Urinary bladder (tissue), 4 donors: ENCODE measurements at places on chromosomes 7 and 10. TPM values are rescaled to one million over a fixed set of nuclear protein-coding genes. Genes with fewer than 3 reads are reported as not detected.
A peak's percentile ranks its signal among the peaks of the same experiment; 100 is the strongest.

ATP5MK gene
- polyA plus RNA-seq = 456 TPM

ADARB2 gene
- 1.0 TPM for polyA plus RNA-seq

TCF7L2 gene
- polyA plus RNA-seq = 19.5 TPM

SFRP4 gene
- polyA plus RNA-seq = 2.2 TPM

CUEDC2 gene
- polyA plus RNA-seq = 77.9 TPM

CASP2 gene
- 7.5 TPM for polyA plus RNA-seq

NUTM2E gene
- polyA plus RNA-seq = 0.47 TPM

LIPJ gene
- polyA plus RNA-seq = not detected

ASL gene
- 34.9 TPM for polyA plus RNA-seq

DNA sequence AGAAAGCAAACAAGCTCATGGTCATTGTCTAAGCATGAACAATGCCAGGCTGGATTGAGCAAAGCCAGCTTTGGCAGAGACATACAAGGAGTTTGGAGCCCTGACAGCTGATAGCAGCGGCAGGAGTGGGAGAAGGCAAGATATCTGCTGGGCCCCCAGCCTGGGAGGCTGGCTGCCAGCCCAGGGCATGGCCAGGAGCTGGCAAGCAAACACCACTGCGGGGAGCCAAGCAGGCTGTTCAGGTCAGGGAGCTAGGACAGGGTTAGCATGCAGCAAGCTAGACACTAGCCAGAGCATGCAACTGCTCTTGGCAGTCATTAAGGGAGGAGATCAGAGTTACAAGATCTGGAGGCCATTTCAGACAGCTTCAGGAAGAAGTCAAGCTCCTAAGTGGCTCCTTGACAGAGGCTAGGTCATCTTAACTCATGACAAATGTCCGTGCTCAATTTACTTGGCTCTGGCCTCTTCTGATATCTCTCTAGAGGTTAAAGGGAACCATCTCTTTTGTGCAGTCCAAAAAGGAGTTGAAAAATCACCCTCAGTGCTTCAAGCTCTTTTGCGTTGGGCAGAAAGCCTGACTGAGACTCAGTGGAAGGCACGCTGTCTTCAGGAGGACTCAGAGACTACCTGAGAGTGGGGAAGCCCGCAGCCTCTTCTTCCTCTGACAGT is 436.8 kb upstream of the C7orf33 start:
- DNase-seq = no peak

- DNase-seq = no peak
Measured at GRCh38 chr10:79248341-79249185, 98.7 kb upstream of the PPIF start.

DNA sequence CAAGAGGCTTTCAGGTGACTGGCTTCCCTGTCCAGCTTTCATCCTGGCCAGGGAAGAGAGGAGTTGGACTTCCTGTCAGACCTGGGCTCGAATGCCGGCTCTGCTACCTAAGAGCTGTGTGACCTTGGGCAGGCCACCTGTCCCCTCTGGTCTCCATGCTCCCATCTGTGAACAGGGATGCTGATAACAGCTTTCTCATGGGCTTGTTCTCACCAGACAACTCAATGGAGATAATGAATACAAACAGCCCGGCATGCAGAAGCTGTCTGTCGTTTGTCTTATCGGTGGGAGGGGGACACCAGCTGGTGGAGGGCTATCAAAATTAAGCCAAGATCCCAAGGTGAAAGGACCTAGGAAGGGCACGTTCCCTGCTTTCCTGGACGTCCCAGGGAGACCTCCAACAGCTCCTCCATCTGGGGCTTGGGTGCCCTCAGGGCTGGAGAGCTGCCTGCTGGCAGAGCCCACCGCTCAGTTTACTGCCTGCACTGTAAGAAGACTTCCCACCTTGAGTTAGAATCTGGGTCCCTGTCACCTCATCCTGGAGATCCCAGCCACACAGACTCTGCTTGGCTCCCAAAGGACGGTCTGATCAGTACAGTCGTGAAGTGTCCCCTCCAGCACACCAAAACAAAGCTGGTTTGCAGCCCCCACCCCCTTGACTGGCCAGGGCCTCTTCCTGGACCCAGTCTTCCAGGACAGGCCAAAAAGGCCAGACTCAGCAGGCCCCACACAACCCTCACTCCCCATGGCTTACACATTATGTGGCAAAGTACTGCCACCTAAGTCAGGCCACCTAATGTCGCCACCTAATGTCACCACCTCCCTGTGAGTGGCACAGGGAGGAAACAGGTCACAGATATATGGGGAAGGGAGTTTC is 40.9 kb downstream of the PPIF start:
- no peak for DNase-seq

DNA sequence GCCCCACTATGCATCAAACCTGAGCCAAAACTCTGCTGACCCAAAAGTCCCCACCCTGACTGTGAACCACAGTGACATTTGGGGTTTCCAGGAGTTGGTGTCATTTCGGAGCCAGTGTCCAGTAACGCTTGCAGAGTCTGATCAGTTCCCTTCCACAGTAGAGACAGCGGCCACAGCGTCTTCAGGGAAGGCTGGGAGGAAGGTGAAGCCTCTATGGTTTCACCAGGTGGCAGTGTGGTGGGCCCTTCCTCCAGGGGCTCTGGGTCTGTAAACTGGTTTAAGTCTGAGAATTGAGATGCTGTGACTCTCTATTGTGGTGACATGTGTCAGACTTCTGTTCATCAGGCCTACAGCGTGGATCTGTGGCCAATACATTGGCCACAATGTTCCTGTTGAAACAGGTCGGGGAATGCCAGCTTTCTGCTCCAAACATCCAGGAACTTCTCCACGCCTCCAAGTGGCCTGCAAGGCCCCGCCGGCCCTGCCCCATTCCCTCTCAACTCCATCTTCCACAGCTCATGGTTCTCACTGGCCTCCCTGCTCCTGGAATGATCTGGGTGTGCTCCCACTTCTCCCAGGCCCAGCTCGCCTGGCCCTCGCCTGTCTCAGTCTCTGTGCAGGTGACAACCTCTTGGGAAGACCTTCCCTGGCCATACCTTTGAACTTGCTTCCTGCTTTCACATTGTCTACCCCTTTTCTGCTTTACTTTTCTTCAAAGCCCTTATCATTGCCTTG is 124.5 kb upstream of the FAM20C start:
- no peak for DNase-seq

DNA sequence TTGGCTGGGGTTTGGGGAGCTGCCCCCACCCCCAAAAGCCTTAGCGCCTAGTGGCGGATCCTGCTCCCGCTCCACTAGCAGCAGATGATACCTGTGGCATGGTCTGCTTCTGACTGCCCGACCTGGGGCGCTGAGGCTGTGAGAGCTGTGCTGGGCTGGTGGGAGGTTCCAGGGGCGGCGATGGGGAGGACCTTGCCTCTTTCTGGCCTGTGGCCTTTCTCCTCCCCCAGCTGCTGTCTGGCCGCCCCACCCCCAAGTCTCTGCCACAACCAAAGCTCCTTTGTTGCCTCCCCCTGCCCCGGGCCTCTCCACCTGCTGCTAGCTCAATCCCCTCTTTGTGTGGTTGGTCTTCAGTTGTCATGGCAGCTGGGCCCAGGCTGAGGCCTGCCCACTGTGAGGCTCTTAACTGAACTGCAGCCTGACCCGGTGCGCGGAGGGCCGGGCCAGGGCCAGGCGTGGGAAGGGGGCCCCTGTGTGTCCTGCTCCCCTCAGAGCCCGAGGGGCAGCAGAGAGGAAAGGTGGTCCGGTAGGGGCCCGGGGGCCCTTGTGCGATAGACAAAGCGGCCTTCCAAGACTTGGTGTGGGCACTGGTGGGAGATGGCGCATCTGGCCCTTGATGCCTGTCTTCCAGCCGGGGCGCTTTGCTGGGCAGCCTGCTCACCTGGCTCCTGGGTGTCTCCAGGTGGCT is 4.7 kb downstream of the ZNF775 start:
- DNase-seq = no peak

DNA sequence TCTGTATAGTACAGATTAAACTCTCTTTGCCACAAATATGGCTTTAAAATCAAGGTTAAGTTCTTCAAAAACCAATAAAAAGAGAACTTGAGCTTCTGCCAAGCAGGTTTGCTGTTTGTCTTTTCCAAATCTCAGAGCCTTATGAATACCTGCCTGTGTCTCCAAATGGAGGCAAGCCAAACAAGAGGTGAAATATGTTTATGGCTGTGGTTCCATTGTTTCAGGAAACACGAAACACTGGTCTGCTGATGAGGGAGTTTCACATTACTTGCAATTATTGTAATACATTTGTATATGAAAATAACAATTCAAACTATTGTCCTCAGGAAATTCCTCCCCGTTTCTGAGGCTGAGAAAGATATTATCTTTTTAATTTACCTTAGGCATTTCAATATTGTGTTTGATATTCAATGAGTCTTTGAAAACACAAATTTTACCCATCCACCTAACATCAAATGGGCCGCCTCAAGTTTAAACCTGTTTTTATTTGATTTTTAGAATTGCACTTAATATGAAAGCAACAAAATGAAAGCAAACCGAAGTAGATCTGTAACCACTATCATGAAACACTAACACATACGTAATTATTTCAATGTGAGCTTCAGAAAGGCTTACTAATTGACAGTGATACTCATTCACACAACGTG is 359.3 kb downstream of the HGF start:
- DNase-seq = no peak

DNA sequence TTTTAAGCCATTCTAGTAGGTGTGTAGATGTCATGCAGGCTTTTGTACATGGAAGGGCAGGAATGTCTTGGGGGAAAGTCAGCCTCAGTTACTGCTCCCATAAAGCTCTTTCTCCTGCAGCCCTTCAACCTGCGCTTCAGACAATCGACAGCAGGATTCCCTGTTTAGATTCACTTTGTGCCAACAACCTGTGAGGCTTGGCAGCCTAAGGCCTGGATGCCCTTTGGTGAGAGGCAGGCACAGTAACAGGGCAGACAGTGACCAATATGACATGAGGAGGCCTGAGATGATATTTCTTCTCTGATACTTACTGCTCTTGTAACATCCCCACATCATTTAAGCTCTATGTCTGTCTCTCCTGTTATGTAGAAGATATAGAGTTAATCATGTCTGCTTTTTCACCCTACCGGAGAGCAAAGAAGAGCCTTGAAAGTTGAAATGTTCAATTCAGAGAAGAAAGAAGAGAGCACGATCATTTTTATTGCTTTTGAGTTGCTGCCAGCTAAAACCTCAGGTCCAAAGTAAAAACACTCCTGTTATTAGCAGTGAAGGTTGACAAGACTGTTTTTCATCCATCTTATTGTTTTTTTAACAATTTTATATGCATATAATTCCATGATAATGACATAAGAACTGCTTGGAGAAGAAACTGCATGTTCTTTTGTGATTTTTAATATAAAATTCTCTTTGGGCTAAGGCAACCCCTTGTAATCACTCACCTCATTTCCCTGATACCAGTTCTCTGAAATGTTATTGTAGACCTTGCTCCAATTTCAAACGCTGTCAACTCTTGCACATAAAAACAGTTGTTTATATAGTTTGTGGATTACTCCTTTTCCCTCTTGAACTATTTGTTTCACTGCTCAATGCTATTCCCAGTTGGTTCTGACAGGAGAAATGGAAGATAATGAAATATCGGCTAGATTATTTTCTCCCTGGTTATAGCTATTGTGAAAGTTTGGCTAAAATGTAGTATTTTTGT is 140.9 kb downstream of the GALNT17 start:
- peak; percentile 49 for DNase-seq

- DNase-seq = no peak
Measured at GRCh38 chr10:89414879-89415821, 782 bp downstream of the IFIT5 start.

DNA sequence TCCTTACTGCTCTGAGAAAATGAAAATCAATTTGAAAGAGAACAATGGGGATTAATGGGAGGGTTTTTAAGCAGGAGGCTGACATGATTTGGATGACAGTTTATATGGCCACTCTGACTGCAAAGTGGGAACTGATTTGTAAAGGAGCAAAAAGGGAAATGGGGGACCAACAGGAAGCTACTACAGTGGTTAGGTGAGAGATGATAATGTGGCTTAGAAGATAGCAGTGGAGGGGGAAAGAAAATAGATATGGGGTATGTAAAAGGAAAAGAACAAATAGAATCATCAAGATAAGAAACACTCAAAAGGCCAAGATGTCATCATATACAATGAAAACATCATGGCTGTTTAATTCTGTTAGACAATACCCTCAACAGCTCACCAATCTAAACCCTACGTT is 177.5 kb downstream of the ANK3 start:
- DNase-seq = no peak

GRCh38 chr7:159061209-159061608 is 83.5 kb downstream of the VIPR2 start:
- DNase-seq = no peak

DNA sequence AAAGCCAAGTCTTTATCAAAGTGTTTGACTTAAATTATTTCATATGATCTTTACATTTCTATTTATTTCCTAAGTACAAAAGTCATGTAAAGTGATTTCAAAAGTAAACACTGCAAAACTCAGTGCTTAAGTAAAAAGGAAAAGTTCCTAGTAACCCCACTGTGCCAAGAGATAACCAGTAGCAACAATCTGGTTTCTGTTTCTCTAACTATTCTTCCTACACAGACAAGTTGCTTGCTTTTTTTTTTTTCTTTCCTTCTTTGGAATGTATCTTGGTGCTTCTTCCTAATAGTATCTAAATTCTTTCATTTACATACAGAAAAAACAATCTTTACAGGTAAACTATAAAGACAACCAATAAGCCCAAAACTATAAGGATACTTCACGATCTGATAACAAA is 3.1 kb downstream of the JCAD start:
- no peak for DNase-seq

GRCh38 chr7:141013345-141013715 is 1.4 kb downstream of the MRPS33 start:
- no peak for DNase-seq

- DNase-seq = no peak
Measured at GRCh38 chr7:148545932-148546331, 44.6 kb upstream of the C7orf33 start.

GRCh38 chr7:98681951-98682350 is 64.9 kb downstream of the NPTX2 start:
- DNase-seq = no peak

GRCh38 chr7:103073989-103074518 is 542 bp downstream of the FBXL13 start:
- no peak for DNase-seq

DNA sequence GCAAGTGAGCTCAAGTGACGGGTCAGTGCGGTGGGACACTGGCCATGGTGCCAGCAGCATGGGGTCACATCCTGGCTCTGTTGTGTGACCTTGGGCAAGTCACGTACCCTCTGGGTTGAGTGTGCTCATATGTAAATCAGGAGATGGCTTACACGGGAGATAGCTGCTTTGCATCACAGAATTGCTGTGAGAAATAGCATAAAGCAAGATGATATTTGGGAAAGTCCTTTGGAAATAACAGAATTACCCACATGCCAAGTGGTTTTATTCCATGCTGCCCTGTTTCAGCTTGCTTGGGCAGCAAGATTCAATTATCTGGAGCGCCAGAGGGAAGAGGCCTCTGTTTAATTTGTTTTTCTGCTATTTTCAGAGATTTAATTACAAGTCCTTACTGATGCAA is 48.9 kb downstream of the LYZL2 start:
- DNase-seq = no peak

- no peak for DNase-seq
Measured at GRCh38 chr10:96292971-96293920, 11.0 kb upstream of the DNTT start.
